Activated naive CD8-positive, alpha-beta T cell treated with anti-CD3 and anti-CD28 coated beads, Interleukin-2, amount 10 ng/mL, durations not matched to agents 7 days and 5 days (primary cell): ENCODE measurements at places on chromosomes 1 and 21. TPM values are rescaled to one million over a fixed set of nuclear protein-coding genes. Genes with fewer than 3 reads are reported as not detected.

DNA sequence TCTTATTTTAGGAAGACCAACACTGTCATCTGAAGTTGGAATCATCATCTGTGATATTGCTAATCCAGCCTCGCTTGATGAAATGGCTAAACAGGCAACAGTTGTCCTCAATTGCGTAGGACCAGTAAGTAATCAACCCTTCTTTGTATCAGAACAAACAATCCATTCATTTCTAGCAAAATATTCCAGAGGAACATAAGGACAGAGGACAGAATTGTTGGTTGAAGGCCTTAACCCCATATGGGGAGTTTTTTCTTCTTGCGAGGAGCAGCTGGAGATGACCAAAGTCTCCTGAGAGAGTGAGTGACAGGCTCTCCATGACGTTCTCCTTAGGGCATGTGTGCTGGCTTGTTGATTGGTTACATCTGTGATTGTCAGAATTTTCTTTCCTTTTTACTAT lies 2.7 kb downstream of the SCCPDH start:
- no peak for DNase-seq

GRCh38 chr1:108082001-108082400 lies 117.0 kb upstream of the VAV3 start:
- DNase-seq, result no peak

DNA sequence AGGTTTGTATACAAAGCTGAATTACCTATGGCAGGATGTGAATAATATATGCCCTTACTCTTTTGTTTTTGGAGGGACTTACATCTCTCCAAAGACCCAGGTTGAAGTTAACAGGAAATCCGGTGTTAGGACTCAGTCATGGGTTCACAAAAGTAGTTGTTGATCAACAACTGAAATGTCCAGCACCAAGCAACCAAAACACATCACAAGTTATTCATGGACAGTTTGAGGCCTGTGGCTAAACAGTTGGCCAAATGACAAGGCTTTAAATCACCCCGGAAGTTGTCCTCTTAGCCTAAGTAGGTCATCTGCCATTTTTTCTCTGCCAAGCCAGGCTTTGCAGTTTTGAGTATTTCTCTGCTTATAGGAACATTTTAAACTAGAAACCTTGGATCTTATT lies 89.9 kb downstream of the CD247 start:
- DNase-seq, result no peak

AIM2 gene
- 3.0 TPM for total RNA-seq

GRCh38 chr1:213136190-213136917 lies 85.3 kb downstream of the RPS6KC1 start:
- no peak for DNase-seq

DNA sequence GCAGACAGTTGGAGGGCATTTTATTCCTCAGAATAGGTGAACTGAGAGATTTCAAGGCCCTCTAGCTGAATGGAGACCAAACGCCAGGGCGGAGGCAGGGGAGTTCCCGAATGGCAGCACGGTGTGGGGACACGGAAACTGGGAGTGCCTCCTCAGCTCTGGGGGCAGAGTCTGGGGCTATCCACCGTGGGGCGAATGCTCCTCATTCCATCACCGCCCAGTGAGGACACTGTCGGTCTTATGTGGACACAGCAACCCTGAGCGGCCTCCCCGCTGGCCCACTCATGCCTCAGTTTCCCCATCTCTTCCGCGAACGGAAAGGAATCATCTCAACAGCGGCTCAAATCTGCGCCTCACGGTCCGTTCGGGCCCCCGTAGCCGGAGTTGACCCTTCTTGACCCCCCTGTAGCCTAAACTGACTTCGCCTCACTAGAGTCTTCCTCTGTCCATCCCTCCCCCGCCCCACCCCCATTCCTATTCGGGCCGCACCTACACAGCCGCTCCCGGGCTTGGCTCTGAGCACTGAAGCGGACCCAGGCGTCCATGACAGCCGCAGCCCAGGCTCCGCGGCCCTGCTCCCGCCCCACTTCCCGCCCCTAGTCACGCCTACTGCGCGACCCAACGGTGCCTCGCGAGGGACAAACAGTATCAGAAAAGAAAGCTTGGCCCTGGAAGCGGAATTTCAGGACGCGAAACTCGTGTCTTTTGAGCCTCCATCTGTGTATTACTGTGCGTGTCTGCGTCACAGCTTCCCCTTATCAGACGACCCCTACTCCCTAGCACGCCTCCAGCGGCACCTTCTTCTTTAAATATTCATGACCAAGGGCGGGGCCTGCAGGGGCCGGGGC lies at the start of gene PEX11B:
Gene PEX11B, minus strand, starts transcription at position 574 of the 848 bp plus-strand sequence. Its CDS starts 29 bp downstream, at position 545.
- DNase-seq, result peak; percentile 93

GRCh38 chr1:11592752-11593151 lies 61.5 kb downstream of the FBXO2 start:
- no peak for DNase-seq

OR2T5 gene
- not detected for total RNA-seq

DNA sequence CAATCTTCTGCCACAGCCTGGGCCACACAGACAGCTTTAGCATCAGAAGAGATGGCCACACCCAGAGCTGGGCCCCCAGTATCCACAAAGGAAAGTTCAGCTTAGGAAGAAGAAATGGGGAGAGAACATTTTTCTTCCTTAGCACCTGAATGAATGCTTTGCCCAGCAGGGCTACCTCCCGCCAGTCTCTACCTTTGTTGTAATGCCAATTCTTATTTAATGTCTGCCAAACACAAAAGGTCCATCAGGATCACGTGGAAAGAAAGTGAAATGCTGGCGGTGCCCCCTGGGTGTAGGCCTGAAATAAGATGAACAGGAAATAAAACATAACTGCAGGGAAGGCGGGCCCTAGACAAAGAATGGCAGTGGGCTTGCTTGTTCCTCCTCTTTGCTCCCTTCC lies 125.6 kb downstream of the CACNA1E start:
- no peak for DNase-seq
